ENCODE measurements at places on chromosomes 5 and 9.

DNA sequence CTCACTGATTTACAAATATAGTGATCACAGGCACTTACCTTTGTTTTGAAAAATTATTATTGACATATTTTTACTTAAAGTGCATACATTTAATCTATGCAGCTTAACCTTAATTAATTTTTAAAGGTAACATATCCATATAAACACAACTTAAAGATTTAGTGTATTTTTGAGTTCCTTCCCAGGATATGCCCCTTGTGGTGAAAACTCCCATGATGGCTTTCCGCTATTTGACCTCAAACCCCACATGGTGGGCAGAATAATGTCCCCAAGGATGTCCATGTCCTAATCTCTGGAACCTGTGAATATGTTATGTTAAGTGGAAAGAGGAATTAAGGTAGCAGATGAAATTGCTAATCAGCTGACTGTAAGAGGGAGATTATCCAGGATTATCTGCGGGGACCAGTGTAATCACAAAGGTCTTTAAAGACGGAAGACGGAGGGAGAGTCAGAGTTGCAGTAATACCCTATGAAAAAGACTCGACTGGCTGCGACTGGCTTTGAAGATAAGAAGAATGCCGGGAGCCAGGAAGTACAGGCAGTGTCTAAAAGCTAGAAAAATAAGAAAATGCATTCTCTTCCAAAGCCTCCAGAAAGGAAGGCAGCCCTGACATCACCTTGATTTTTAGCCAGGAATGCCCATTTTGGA is 193.9 kb downstream of the ICE1 start:
- DNase-seq, result no peak

DNA sequence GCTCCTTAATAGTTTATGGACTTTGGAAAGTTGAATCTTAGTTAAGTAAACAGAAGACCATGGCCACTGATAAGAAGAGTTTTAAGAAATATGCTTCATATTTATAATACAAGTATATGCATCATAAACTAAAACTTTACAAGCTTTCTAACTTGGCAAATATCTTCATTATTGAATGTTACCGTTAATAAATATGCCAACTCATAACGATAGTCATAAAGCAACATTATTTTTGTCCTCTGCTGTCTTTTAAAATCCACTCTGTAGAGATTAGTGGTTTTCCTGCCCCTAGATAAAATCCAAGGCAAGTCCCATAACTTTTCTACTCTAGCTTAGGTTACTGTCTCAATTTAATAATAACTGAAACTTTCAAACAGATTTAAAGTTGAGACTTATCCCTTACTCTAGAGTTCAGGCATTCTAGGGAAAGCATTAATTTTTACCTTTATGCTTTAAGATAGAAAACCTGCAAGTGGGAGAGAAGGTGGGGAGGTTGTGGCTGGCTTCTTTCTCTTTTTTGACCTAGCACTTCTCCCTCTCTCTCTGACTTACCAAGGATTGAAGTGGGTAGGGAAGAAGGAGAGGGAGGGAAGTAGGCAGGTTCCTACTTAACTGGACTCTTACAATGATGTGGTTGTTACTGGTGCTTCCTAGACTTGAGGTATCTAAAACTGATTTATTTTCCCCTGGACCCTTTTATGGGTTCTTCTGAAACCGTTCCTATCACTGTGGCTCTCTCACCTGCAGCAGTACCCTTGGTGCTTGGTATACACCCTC is 29.6 kb downstream of the RNF145 start:
- no peak for DNase-seq

- DNase-seq, result no peak
These were observed 11.0 kb upstream of the DNAJA1 start for GRCh38 chr9:33013962-33014664.

GRCh38 chr9:72590824-72591223 is 69.4 kb downstream of the TMC1 start:
- DNase-seq, result no peak
